ENCODE measurements at places on chromosomes 7 and 10. TPM values are rescaled to one million over a fixed set of nuclear protein-coding genes. Genes with fewer than 3 reads are reported as not detected.

DNA sequence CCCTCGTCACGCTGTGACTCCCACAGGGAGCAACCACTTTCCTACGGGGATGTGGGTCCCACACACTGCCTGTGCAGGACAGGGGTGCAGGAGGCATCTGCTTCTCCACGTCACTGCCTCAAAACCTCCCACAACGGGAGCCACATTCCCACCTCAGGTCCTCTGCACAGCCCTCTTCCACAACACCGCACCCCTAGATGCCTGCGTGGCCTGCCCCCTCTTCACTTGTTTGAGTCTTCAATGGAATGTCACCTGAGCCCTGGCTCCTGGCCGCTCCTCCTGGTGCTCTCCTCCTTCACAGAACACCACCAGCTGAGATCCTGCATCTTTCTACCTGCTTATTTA, 73.6 kb downstream of the MAD1L1 start:
- DNase-seq, result no peak

- DNase-seq, result no peak
These were observed 97.4 kb upstream of the LRGUK start for GRCh38 chr7:134029743-134030142.

- no peak for DNase-seq
These were observed 110.6 kb downstream of the ZMIZ1 start for GRCh38 chr10:79179164-79179956.

The ANKRD61 gene
- not detected for total RNA-seq

The VAX1 gene
- not detected for total RNA-seq
